Stomach (tissue), 19 donors: ENCODE measurements at places on chromosomes 1 and 21. TPM values are rescaled to one million over a fixed set of nuclear protein-coding genes. Genes with fewer than 3 reads are reported as not detected.

DNA sequence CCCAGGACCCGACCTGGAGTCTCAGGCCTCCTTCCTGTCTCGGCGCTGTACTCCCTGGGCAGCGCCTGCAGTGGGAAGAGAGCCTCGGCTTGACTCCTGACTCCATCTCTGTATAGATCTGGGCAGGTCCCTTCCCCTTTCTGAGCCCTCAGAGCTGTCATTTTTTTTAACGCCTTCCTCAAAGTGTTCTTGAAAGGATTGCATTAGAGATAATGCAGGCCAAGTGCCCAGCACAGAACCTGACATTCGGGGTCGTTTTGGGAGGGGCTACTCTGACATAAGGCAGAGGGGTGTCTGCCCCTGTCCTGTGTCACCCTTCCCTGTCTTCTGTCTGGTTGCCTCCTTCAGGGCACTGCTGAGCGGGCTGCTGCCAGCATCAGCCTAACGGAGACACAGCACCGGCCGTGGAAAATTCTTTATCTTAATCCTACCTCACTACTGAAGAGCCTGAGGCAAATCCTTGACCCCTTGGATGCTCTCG is 271.6 kb downstream of the TRABD2B start:
- H3K36me3 ChIP-seq: no peaks in the 10 kb centered on the region
- no peak overlapping the region for H3K4me3 ChIP-seq
- no peak overlapping the region for H3K27ac ChIP-seq
- H3K4me1 ChIP-seq: peaks cover 22% of the 10 kb centered on the region
- DNase-seq: no peak
- H3K27me3 ChIP-seq: peaks cover 16% of the 10 kb centered on the region

Gene ERG
- total RNA-seq: 0.58 TPM

Gene GPR25
- total RNA-seq: not detected

GRCh38 chr1:25197235-25197975 is 34.9 kb downstream of the SYF2 start:
- H3K27me3 ChIP-seq: peaks cover 7% of the 10 kb centered on the region
- no peak overlapping the region for H3K4me3 ChIP-seq
- peaks cover 11% of the 10 kb centered on the region for H3K4me1 ChIP-seq
- no peak overlapping the region for H3K27ac ChIP-seq

Gene CLDN17
- not detected for total RNA-seq

Gene TRIM67
- total RNA-seq: not detected

DNA sequence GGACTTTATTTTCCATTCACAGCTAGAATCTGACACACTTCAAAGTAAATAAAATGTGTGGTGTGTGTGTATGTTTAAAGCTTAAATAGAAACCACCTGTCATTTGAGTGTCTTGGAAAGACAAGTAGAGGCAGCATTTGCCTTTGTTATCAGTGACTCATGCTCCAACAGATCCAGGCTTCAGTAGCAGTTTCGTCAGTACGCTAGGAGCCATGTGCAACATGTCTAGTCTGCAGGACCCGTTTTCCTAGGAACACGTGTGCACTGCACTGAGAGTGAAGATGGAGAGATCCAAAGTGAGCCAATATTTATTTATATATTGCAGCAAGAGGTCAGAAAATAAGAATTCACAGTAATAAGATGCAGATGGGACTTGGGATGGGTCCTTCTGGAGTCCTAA is 41.8 kb downstream of the SGIP1 start:
- no peak overlapping the region for H3K4me3 ChIP-seq
- H3K27me3 ChIP-seq: no peaks in the 10 kb centered on the region
- peaks cover 6% of the 10 kb centered on the region for H3K4me1 ChIP-seq
- no peak overlapping the region for H3K27ac ChIP-seq
- H3K36me3 ChIP-seq: no peaks in the 10 kb centered on the region

- no peaks in the 10 kb centered on the region for H3K27me3 ChIP-seq
- no peak for DNase-seq
- no peaks in the 10 kb centered on the region for H3K4me1 ChIP-seq
- no peak overlapping the region for H3K4me3 ChIP-seq
- no peaks in the 10 kb centered on the region for H3K36me3 ChIP-seq
These were observed 9.8 kb upstream of the AK5 start for GRCh38 chr1:77271852-77272580.

- no peak overlapping the region for H3K4me3 ChIP-seq
- H3K36me3 ChIP-seq: no peaks in the 10 kb centered on the region
- DNase-seq: no peak
- peaks cover 9% of the 10 kb centered on the region for H3K4me1 ChIP-seq
These were observed 9.2 kb upstream of the DENND2D start for GRCh38 chr1:111209622-111210021.

Gene ATP13A2
- 249 TPM for total RNA-seq

DNA sequence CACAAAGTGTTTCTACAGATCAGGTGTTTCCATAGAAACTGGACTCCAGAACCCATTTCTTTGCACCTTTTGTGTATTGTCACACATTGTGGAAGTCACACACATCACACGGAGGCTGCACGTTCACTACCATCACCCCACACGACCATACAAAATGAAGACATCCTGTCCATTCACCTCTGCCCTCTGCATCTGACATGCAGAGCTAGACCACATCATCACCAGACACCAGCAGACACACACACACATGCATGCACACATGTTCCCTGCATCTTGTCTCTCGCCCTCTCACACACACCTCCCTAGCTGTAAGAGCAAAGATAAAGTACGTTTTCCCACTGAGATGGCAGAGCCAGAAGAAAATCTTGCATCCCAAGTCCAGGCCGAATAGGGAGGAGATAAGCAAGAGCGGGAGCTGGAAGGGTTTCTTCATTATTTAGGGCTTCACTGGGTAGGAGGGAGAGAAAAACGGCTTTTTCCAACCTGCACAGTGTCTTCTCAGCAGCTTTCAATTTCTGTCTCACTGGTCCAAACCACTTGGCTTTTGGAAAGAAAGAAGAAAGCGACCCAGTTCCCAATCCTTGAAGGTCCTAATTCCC is 709 bp downstream of the PRELP start:
- DNase-seq: no peak
- H3K4me1 ChIP-seq: peaks cover 16% of the 10 kb centered on the region
- H3K4me3 ChIP-seq: peak overlapping the region; percentile 41
- no peaks in the 10 kb centered on the region for H3K27me3 ChIP-seq
- H3K27ac ChIP-seq: peak overlapping the region; percentile 80
- H3K36me3 ChIP-seq: no peaks in the 10 kb centered on the region

- H3K4me3 ChIP-seq: no peak overlapping the region
- H3K27me3 ChIP-seq: no peaks in the 10 kb centered on the region
- no peak for DNase-seq
- H3K27ac ChIP-seq: peak overlapping the region; percentile 47
These were observed 7.9 kb downstream of the TRIM46 start for GRCh38 chr1:155181371-155182051.

Gene ANGPTL3
- total RNA-seq: 0.14 TPM

- DNase-seq: peak; percentile 22
- H3K27me3 ChIP-seq: no peaks in the 10 kb centered on the region
- H3K36me3 ChIP-seq: no peaks in the 10 kb centered on the region
- H3K4me3 ChIP-seq: no peak overlapping the region
These were observed 268.8 kb downstream of the ST6GALNAC3 start for GRCh38 chr1:76343356-76343755.

DNA sequence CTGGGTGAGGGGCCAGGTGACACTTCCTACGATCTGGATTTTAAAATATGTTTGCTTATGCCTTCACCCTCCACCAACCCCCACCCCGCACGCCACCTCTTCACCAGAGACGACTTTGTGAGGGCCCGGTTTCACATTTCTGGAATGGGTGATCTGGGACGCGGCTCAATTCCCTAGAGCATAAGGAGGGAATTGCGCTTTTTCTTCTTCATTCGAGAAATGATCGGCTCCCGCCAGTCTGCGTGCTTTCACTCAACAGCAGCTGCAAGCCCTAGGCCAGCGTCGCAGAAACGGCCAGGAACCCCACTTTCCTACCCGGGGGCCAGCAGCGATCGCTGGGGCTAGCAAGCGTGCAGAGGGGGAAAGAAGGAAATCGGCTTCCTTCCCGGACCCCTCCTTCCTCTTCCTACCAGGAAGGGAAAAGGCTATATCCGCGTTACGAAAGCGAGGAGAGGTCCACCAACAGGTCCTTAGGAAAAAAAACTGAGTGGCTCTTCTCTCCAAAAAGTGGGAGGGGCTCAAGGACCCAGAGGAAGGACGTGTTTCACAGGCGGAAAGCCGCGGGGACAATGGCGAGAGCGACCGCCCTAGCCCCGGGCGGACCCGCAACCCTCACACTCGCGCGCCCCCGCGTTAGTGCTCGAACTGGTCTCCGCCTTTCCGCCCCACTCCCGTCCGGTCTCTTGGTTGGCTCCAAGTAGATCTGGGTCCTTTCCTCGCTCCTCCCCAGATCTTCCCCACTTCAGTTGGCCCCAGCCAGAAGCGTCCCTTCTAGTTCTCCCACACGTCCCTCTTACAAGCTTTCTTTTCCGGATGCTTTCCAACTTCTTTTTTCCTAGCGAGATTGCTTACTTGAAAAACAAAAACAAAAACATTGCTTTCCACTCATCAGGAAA is 1.1 kb upstream of the ADAMTS1 start:
- peak overlapping the region; percentile 81 for H3K4me3 ChIP-seq
- peaks cover 61% of the 10 kb centered on the region for H3K4me1 ChIP-seq
- no peaks in the 10 kb centered on the region for H3K27me3 ChIP-seq

- H3K4me1 ChIP-seq: no peaks in the 10 kb centered on the region
- no peaks in the 10 kb centered on the region for H3K27me3 ChIP-seq
- DNase-seq: no peak
- no peaks in the 10 kb centered on the region for H3K36me3 ChIP-seq
- no peak overlapping the region for H3K27ac ChIP-seq
- H3K4me3 ChIP-seq: no peak overlapping the region
These were observed 21.8 kb upstream of the DYNLT5 start for GRCh38 chr1:66730462-66730861.

DNA sequence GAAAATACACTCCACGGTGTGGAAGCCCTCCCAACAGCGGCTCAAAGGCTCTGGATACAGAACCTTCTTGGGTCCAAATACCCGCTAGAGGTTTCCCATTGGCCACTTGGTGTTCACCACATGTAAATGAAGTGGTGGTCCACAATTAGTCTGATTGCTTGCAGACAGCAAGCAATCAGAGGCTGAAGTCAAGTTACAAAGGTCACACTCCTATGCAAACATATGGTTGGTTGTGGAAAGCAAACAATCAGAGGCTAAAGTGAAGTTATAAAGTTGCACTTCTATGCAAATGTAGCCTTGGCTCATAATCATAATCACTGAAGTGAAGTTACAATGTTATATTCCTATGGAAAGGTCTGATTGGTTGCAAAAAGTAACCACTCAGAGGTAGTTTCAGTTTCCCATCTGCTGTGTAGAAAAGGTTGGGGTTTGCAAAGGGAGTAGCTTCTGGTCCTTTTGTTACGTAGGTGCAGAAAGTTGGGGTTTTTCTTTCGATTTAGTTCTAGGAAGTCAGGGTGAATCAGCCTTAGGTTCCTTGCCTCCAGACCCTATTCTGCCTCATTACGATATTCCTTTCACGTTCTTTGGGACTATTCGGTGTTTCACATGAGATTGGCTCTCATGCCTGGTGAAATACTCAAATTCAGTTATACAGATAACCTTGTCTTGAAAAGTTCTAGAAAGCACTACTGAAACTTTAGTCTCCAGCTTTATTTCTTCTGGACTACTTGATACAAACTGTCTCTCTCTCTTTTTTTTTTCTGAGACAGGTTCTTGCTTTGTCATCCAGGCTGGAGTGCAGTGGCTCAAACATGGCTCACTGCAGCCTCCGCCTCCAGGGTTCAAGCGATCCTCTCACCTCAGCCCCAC is 36.7 kb upstream of the MTF2 start:
- peak; percentile 48 for DNase-seq
- no peaks in the 10 kb centered on the region for H3K4me1 ChIP-seq
- no peaks in the 10 kb centered on the region for H3K36me3 ChIP-seq
- no peak overlapping the region for H3K4me3 ChIP-seq
- H3K27me3 ChIP-seq: no peaks in the 10 kb centered on the region
- no peak overlapping the region for H3K27ac ChIP-seq

DNA sequence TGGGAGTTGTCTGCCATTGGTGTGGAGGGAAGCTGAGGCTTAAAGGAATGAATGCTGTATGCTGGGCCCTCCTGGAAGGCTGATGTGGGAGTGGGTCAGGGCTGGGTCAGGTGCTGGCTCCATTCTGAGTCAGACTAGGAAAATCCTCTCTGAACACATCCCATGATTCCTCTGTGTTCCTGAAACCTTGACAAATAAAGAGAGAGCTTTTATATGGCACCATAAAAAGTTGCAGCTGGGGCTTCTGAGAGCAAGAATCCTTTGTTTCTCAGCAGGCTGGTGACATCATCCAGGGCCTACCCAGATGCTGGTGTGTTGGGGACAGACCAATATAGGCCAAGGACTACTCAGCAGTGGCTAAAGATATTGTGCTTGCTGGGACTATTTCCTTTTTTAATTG is 27.8 kb upstream of the NFASC start:
- H3K4me1 ChIP-seq: no peaks in the 10 kb centered on the region
- no peak overlapping the region for H3K4me3 ChIP-seq
- no peak for DNase-seq
- no peak overlapping the region for H3K27ac ChIP-seq

GRCh38 chr21:25186273-25186672 is 421.0 kb downstream of the MRPL39 start:
- DNase-seq: no peak
- no peaks in the 10 kb centered on the region for H3K27me3 ChIP-seq
- H3K36me3 ChIP-seq: no peaks in the 10 kb centered on the region
- no peak overlapping the region for H3K27ac ChIP-seq
- H3K4me1 ChIP-seq: no peaks in the 10 kb centered on the region
- no peak overlapping the region for H3K4me3 ChIP-seq

GRCh38 chr1:37479255-37480124 is 5.1 kb downstream of the ZC3H12A start:
- H3K36me3 ChIP-seq: peaks cover 68% of the 10 kb centered on the region
- peak; percentile 96 for DNase-seq
- peak overlapping the region; percentile 97 for H3K27ac ChIP-seq
- H3K27me3 ChIP-seq: no peaks in the 10 kb centered on the region
- peaks cover 74% of the 10 kb centered on the region for H3K4me1 ChIP-seq
